ENCODE measurements at places on chromosomes 13 and 19.

GRCh38 chr13:27968316-27969081, 616 bp downstream of the CDX2 start:
- DNase-seq, result no peak

DNA sequence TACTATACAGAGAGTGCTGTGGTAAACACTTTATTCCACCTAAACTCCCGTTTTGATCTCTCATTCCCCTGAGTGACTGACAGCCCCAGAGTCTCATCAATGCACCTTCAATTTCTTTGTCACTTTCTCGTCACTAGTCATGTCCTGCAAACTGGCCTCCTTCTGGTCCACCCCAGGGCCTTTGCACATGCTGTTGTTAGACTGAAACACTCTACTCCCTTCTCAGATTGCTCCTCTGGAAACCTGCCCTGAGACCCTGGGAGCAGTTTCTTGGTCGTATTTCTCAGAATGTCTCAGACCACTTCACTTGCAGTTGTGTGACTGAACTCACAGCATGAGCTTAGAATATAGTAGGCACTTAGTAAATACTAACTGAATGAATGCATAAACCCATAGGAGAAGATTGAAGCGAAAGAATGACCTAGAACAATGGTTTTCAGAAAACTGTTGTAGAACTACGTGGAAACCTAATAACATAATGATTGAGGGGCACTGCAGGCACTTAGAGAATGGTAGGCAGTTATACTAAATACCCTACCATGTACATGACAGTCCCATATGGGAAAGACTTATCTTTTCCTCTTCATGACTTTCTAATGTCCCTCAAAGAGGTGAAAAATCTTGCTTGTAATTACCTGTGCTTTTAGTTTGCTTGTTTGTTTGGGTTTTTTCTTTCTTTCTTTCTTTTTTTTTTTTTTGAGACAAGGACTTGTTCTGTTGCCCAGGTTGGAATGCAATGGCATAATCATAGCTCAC, 144.8 kb downstream of the IER2 start:
- no peak for DNase-seq

GRCh38 chr19:35928507-35928906, 7.7 kb upstream of the LRFN3 start:
- no peak for DNase-seq

GRCh38 chr13:43728421-43728820, 58.4 kb downstream of the ENOX1 start:
- no peak for DNase-seq

DNA sequence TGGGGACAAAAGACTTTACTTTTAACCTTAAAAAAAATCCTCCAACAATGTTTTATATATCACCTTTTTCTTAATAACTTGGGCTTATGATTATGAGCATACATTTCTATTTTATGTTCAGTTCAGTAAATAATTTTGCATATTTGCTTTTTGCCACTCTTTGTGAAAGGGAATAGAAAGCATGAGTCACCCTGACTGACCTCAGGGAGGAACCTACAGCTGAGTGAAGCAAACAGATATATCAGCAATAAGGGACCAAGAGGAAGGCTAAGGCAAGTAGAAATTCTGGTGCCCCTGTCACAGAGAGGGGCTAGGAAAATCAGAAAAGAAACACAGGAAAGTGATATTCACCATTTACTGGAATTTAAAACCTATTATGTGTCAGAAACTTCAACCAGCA, 37.2 kb upstream of the SOHLH2 start:
- DNase-seq, result no peak

DNA sequence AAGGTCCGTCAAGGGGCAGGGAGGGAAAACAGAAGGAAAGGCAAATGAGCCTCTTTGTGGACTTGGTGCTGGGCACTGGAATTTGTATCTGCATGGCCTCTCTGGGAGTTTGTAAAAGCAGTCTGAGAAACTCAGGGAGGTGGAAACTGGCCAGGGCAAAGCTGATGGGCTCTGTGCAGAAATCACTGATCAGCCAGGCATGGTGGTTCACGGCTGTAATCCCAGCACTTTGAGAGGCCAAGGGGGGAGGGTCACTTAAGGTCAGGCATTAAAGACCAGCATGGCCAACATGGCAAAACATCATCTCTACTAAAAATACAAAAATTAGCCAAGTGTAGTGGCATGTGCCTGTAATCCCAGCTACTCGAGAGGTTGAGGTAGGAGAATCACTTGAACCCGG, 369.9 kb upstream of the ZNF507 start:
- DNase-seq, result no peak

DNA sequence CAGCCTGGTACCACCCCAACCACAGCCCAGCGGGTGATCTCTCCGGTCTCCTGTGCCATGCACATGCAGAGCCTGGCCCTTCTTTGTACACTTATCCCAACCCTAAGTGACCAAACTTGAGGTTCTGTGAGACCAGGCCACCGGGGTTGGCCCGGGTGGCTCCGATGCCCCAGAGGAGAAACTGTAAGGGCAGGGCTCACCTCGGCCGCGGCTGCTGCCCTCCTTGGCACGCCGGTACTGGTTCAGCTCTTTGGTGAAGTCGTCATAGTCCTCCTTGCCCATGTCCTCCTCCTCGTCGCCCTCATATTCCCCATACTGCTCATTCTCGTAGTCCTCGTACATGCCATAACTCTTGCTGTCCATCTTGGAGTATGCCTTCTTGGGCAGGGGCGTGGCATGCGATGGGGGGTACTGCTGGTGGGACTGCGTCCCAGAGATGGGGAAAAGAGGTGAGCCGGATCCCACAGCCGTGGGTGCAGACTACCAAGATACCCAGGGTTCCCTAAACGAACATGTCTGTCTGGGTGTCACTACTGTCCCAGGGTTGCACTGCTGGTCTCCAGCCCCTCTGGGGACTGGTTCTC, 23.7 kb downstream of the ZC3H4 start:
- no peak for DNase-seq

- peak; percentile 24 for DNase-seq
These were observed 206.8 kb upstream of the TMTC4 start for GRCh38 chr13:100881291-100881864.

DNA sequence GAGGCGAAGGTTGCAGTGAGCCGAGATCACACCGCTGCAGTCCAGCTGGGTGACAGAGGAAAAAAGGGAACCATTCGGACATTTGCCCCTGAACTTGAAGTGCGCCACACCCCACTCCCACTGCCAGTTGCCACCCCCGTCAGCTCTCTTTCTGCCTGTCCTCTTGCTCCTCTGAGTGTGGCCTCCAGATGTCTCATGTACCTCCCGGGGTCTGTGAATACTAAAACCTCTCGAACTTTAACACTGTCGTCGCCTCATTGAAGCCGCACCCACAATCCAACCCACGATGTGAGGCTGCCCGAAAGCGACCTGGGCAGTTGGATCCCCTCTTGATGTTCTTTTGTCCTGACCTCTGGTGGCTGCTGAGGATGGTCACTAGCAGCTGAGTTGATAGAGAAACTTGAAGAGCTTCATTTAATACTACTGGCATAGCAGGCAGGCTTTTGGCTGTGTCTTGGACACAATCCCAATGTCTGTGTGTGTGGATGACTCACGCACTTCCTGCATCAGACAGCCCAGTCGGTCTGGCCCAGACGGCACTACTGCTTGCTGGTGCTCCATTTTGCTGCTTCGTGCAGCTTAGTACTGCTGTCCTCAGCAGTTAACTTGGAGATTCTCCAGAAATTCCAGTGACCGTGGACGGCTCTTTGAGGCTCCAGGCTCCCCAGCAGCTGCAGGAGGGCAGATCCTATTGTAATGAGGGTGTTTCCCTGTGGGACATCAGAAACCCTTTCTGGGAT, 4.2 kb downstream of the FPR3 start:
- DNase-seq, result peak; percentile 93

DNA sequence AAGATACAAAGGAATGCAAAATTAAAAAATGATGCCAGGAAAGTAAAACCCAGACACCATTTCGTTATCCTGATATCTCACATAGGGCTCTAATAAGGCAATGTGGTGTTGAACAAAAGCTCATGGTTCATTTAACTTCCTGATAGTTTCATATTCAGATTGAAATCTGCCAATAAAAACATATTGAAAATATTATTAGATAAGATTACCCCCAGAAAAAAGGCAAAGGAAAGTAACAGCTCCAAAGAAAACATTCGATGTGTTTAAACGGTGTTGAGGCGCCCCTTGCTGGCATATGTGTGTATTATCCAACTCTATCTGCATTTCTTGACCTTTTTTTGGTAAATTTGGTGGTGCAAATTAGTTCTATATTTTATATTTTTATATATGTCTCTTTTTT, 75.9 kb downstream of the ESD start:
- no peak for DNase-seq

DNA sequence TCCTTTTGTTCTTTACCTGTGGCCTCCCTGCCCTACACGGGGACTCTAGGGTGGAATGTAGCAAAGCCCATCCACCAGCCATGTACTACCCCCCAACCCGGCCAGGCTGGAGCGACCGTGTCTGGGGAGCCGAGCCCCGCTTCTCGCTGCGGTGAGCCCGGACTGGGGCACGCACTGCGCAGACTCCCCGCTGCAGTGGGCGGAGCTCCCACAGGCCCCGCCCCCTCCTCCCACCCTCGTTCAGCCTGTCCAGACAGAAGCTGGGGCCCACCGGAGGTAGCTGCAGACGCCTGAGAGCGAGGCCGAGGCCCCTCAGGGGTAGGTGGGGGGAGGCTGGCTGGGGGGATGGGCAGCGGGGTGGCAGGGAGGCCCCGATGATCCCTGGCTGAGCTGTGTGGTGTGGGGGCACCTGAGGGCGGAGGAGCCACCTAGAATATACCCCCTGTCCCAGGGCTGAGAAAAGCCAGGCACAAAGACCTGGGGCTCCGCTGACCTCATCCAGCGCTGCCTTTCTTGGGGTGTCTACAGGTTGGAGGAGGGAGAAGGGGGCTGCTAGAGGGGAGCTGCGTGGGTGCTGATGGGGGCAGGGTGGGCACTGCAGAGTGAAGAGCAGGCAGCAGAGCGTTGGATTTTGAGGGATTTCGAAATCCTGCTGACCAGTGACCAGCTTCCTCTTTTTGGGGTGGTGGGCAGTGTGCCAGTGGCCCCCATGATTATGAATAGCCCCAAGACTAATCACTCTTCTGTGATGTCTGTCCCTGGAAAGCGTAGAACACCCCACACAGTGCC, 17.3 kb downstream of the PLD3 start:
- no peak for DNase-seq

DNA sequence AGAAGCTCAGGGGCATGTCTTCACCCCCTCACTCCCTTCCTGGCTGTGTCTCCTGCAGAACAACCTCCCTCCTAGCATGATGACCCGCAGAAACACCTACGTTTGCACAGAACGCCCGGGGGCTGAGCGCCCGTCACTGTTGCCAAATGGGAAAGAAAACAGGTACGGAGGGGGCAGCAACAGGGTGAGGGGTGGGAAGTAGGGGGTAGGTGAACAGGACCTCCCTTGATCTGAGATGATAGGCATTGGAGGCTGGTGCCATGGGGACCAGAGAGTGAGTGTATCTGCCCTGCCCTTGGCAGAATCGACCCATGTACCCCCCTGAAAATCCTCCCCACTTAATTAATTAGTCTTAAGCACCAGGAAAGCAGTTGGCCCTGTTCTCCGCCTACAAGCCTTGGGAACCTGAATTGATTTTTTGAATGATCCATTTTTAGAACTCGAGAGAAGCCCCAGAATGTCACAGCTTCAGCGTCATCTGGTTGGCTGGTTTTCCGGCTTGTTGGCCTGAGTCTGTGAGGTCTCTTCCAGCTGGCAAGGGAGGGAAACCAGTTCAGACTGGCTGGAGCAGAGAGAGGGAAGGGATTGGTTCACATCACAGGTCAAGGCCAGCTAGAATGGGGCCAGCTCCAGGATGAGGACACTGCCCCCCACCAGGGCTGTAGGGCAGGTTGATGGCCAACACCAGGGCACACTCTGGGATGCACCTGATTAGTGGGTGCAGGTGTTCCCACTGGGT, 28.2 kb downstream of the CKM start:
- no peak for DNase-seq

DNA sequence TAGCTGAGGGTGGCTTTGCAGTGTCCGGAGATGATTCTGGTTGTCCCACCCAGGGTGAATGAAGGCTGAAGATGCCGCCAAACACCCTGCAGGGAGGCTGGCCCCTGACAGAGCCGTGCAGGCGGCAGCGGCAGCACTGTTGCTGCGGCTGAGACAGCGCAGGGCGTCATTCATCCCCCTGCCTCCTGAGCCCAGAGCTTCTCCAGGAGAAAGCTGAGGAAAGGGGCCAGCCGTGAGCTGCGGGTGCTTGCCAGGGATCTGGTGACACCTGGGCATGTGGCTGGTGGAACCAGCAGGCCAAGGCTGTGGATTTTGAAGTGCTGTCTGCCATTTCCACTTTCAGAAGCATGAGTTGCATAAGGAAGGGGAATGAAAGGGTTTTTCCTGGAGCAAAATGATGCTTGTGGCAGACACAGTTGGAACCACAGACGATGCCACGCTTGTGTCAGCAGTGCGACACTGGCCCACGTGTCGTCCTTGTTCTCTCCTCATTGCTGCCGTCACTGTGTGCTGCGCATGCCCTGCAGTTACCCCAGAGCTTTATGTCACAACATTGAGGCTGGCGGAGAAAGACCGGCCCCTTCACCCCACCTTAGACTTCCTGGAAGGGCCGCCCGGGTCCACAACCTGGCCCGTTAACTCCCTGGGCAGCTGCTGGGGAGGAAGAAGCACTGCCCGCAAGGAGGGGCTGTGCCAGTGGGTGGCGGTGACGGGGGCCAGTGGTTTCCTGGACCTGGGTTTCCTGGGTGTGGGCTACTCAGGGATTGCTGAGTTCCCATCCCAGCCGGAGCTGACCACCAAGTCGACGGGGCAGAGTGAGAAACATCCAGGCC, 22.7 kb downstream of the TFDP1 start:
- no peak for DNase-seq

DNA sequence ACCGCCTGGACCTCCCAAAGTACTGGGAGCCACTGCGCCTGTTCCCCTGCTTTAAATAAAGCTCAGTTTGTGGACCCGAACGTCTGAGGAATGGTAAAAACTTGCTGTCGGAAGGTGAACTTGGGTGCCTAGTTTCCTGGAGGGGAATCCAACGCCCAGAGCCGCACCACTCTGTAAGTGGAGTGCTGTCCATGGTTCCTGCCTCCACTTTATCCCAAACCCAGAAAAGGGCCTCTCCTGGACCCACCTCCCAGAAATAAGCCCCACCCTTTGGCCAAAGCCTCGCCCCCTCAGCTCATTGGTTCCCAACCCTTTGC, 2.3 kb downstream of the ANO8 start:
- no peak for DNase-seq

- no peak for DNase-seq
These were observed 63.8 kb downstream of the KCTD15 start for GRCh38 chr19:33860312-33861090.

DNA sequence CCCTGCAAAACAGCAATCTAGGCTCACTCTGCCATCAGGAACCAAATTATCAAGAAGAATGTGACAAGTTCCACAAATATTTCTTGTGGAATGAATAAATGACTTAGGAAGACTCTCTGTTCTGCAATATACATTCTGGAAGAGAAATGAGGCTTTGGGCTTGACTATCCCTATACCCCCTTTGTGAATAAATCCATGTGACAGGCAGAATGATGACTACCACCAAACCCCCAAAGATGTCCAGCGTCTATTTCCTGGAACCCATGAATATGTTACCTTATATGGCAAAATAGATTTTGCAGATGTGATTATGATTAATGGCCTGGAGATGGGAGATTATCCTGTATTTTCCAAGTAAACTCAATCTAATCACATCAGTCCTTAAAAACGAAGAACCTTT, 139.3 kb downstream of the ENOX1 start:
- DNase-seq, result no peak
